ENCODE measurements at places on chromosomes 2 and 18. TPM values are rescaled to one million over a fixed set of nuclear protein-coding genes. Genes with fewer than 3 reads are reported as not detected.
A peak's percentile ranks its signal among the peaks of the same experiment; 100 is the strongest.

The PDE11A gene
- not detected for total RNA-seq

The CXCR2 gene
- 0.25 TPM for total RNA-seq

The INO80D gene
- total RNA-seq = 32.2 TPM

The NPPC gene
- 1.1 TPM for total RNA-seq

The TMEM17 gene
- 0.32 TPM for total RNA-seq

The ITGB6 gene
- total RNA-seq = not detected

DNA sequence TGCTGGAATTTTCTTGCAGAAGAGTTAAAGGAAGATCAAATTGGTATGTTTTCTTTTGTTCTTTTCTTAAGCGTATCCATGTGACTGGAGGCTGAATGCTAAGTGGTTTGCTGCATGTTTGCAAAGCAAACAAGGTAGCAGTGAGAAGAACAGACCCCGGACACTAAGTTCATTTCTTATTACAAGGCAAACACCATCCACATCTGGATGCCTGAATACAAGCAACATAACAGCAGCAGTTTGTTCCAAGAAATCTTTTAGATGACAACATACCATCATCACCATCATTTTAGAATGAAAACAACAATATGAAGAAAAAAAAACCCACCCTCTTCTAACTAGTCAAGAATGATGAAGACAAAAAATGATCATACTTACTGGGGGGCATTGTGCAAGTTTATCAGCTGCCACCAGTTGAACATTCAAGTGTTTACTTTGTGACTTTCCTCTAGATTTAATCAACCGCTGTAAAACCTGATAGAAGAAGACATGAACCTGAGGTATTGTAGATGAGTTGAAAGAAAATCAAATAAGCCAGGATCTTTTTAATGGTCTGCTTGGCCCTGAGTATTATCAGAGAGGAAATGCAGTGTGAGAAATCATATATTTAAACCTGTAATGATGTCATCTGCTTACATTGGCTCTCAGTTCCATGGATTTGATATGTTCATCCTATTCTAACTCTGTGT is 25.0 kb upstream of the ARL5A start:
- no peaks in the 10 kb centered on the region for H3K27me3 ChIP-seq
- H3K27ac ChIP-seq = no peak overlapping the region
- DNase-seq = no peak
- H3K4me1 ChIP-seq = peaks cover 5% of the 10 kb centered on the region
- no peaks in the 10 kb centered on the region for H3K36me3 ChIP-seq
- H3K4me3 ChIP-seq = no peak overlapping the region

- no peak overlapping the region for H3K27ac ChIP-seq
- peaks cover 17% of the 10 kb centered on the region for H3K4me1 ChIP-seq
- DNase-seq = no peak
- H3K36me3 ChIP-seq = peaks cover 2% of the 10 kb centered on the region
- no peak overlapping the region for H3K4me3 ChIP-seq
- H3K27me3 ChIP-seq = no peaks in the 10 kb centered on the region
These were observed 155.5 kb downstream of the TGIF1 start for GRCh38 chr18:3605486-3605952.

GRCh38 chr2:232955856-232956255 is 57.2 kb downstream of the NGEF start:
- H3K36me3 ChIP-seq = no peaks in the 10 kb centered on the region
- H3K4me1 ChIP-seq = no peaks in the 10 kb centered on the region
- H3K4me3 ChIP-seq = no peak overlapping the region
- no peak for DNase-seq

GRCh38 chr2:217722883-217723472 is 279.8 kb downstream of the TNS1 start:
- H3K4me3 ChIP-seq = no peak overlapping the region
- DNase-seq = no peak
- no peak overlapping the region for H3K27ac ChIP-seq
- no peaks in the 10 kb centered on the region for H3K27me3 ChIP-seq

- H3K4me1 ChIP-seq = no peaks in the 10 kb centered on the region
- H3K27ac ChIP-seq = no peak overlapping the region
- peaks cover 7% of the 10 kb centered on the region for H3K27me3 ChIP-seq
- no peaks in the 10 kb centered on the region for H3K36me3 ChIP-seq
These were observed 24.2 kb downstream of the TNS1 start for GRCh38 chr2:217978536-217979150.

DNA sequence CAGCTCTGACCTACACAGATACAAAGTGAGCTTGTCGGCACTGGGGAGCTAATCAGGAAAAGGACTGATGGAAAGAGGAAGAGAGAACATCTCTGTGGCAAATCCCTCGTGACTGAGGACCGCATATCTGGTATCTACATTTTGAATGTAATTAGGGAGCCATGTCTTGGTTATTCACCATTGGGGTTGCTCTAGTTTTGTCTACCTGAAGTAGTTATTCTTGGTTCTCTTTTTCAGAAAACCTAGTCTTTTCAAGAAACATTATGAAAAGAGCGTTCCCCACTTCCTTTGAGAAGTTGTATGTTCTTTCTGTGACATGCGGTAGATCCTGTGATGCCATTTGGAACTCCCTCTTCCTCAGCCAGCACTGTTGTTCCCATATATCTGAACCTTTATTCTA is 104.4 kb downstream of the DOCK10 start:
- H3K27me3 ChIP-seq = no peaks in the 10 kb centered on the region
- peaks cover 92% of the 10 kb centered on the region for H3K4me1 ChIP-seq
- H3K27ac ChIP-seq = peak overlapping the region; percentile 98
- H3K4me3 ChIP-seq = peak overlapping the region; percentile 68
- H3K36me3 ChIP-seq = peaks cover 25% of the 10 kb centered on the region

DNA sequence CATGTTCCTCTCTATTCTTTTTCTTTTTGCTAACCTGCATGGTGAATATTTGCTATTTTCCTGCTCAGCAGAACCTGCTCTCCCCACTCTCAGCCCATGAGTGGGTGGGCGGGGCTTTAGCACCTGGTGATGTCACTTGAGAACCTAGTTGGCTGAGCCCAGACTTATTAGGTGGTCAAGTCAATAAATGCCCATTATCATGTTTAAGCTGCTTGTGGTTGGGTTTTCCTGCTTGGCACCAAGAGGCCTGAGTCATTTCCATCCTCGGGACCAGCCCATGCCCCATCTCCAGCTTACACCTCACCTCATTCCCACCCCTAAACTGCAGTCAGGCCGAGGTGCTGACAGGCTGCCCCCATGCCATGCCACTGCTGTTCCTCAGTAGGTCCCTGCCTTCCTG is 226.6 kb downstream of the ANKRD30B start:
- H3K4me1 ChIP-seq = no peaks in the 10 kb centered on the region
- no peak for DNase-seq
- H3K27me3 ChIP-seq = no peaks in the 10 kb centered on the region
- no peak overlapping the region for H3K4me3 ChIP-seq
- H3K36me3 ChIP-seq = no peaks in the 10 kb centered on the region

GRCh38 chr2:120710256-120710655 is 25.4 kb upstream of the GLI2 start:
- peaks cover 13% of the 10 kb centered on the region for H3K27me3 ChIP-seq
- no peaks in the 10 kb centered on the region for H3K4me1 ChIP-seq
- no peak overlapping the region for H3K4me3 ChIP-seq
- H3K36me3 ChIP-seq = no peaks in the 10 kb centered on the region
- H3K27ac ChIP-seq = no peak overlapping the region

GRCh38 chr2:108297436-108298141 is 8.9 kb downstream of the SULT1C2 start:
- no peak overlapping the region for H3K4me3 ChIP-seq
- H3K27ac ChIP-seq = no peak overlapping the region
- H3K27me3 ChIP-seq = no peaks in the 10 kb centered on the region

DNA sequence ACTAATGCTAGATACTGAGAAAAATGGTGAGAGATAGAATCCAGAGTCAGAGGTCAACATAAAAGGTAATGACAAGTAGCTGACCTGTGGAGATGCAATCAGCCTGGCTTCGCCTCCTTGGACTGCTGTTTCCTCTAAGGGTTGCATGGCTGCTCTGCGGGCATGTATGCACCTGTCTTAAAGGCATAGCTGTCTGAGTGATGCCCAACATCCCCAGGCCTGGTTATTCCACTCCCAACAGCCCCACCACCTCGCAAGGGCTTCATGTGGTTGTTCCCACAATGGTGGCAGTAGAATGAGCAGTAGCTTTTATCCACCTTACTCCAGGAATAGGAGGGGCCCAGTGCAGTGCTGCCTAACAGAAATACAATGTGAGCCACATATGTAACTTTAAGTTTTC is 69.7 kb upstream of the ALK start:
- DNase-seq = no peak
- peaks cover 10% of the 10 kb centered on the region for H3K27me3 ChIP-seq
- H3K4me1 ChIP-seq = no peaks in the 10 kb centered on the region
- H3K36me3 ChIP-seq = no peaks in the 10 kb centered on the region
- no peak overlapping the region for H3K27ac ChIP-seq
- no peak overlapping the region for H3K4me3 ChIP-seq

- H3K27me3 ChIP-seq = no peaks in the 10 kb centered on the region
- H3K4me1 ChIP-seq = no peaks in the 10 kb centered on the region
These were observed 7.5 kb upstream of the CPS1 start for GRCh38 chr2:210548878-210549384.

GRCh38 chr2:12424809-12425208 is 291.9 kb upstream of the TRIB2 start:
- H3K4me3 ChIP-seq = no peak overlapping the region
- DNase-seq = no peak
- H3K27me3 ChIP-seq = no peaks in the 10 kb centered on the region
- no peaks in the 10 kb centered on the region for H3K4me1 ChIP-seq

- no peaks in the 10 kb centered on the region for H3K4me1 ChIP-seq
- H3K36me3 ChIP-seq = no peaks in the 10 kb centered on the region
- DNase-seq = no peak
- peaks cover 12% of the 10 kb centered on the region for H3K27me3 ChIP-seq
These were observed 127.5 kb upstream of the GAREM1 start for GRCh38 chr18:32598144-32598543.

DNA sequence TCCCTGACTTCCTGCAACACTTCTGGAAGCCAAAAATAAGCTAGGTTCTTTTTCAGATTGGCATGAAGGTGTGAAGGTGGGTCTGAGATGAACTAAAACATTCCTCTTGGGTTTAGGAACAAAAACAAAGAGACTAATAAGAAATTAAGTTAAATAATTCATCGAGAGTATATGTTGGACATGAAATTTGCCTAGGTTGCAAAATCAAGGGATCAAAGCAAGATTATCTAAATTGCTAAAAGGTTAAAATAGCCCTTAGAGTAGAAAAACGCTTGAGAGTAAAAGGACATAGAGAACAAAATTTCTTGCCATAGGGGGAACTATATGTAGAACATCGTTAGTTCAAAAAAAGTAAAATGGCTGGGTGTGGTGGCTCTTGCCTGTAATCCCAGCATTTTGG is 845.9 kb upstream of the NXPH2 start:
- DNase-seq = no peak
- H3K36me3 ChIP-seq = peaks cover 1% of the 10 kb centered on the region
- no peak overlapping the region for H3K4me3 ChIP-seq
- no peaks in the 10 kb centered on the region for H3K27me3 ChIP-seq

DNA sequence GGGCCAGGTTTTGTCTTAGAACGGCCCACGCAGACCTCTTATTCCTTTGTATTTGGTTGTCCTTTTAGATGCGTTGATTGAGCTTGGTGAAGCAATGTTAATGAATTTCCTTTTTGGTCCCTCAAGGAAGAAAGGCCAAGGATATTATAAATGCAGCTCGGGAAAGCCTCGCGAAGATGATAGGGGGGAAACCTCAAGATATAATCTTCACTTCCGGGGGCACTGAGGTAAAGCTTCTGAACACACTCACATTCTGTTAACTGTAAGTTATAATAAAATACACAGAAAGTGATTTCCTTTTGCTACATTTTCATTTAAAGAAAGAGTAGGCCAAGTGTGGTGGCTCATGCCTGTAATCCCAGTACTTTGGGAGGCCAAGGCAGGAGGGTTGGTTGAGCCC is 7.1 kb downstream of the SCLY start:
- H3K4me1 ChIP-seq = peaks cover 65% of the 10 kb centered on the region
- no peak overlapping the region for H3K27ac ChIP-seq
- peak overlapping the region; percentile 27 for H3K4me3 ChIP-seq
- H3K36me3 ChIP-seq = peaks cover 60% of the 10 kb centered on the region

DNA sequence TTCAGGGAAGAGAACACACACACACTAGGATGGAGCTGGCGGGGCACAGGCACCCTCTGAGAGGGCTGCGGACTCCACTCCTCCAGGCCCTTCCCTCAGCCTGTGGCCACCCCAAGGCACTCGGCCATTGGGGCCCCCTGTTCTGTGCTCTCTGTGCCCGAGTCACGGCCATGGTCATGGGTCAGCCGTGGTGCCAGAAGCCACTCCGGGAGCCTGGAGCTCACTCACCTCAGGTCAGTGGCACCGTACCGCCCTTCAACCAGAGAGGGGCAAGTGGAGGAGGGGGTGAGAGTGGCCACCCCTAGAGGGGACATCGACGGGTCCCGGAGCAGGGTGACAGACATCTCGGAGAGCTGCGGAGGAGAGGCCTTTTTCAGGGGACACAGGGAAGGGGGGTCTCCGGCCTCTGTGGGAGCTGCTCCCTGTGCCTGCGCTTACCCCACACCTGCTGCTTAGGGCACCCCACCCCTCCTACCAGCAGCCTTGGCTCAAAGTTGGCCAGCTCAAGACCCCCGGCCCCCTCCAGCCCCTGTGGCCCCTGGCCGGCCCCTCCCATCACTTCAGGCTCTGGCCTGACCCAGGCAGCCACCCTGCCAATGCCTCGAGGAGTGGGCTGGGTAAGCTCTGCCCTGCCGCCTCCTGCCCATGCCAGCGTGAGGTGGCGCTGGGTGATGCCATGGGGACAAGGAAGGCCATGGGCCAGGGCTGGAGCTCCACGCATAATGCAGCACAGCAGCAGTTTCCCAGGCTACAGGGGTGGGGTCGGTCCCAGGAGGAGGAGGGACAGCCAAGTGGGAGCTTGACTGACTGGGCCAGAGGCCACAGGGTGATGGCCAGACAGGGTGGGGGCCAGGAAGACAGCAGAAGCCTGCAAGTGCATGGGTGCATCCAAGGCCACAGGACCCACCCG is 29.3 kb downstream of the AQP12A start:
- no peak overlapping the region for H3K27ac ChIP-seq
- no peaks in the 10 kb centered on the region for H3K36me3 ChIP-seq
- no peaks in the 10 kb centered on the region for H3K4me1 ChIP-seq

DNA sequence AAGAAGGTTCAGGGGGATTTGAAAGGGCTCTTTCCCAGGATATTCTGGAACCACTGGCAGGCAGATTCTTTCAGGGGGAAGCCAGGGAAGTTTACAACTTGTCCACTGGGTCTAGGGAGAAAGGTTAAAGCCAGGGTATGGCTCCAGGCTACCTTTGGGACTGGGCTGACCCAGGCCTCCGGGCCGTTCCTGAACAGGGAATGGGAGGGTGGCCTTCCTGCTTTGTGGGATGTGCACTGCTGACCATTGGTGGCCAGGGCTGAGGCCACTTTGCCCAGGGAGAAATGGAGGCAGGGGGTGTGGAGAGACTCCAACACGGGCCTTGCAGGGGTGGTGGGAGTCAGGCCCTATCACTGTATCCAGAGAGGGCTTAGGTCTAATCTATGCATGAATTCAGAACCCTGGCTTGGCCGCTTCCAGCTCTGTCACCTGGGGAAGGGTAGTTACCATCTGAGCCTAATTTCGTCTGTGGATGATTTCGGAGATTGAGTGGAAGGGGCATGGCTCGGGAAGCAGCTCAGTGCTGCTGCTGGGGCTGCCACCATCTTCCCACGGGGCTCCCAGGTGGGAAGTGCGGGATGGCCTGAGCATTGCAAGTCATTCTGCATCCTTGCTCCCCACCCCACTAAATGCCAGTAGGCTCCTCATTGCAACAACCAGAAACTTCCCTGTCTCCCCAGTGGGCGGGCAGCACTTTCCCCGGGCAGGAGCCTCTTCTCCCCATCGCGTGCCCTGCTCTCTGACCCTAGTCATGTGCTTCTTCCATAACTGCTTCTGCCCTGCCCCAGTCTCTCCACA is 57.1 kb upstream of the OTOF start:
- DNase-seq = no peak
- H3K4me3 ChIP-seq = no peak overlapping the region
- no peak overlapping the region for H3K27ac ChIP-seq
- no peaks in the 10 kb centered on the region for H3K4me1 ChIP-seq
- no peaks in the 10 kb centered on the region for H3K27me3 ChIP-seq

Measured in activated T-cell treated with anti-CD3 and anti-CD28 coated beads, Interleukin-2, amount 50 U/mL, for 72 hours (primary cell).